ENCODE measurements at places on chromosomes 7 and 10.

DNA sequence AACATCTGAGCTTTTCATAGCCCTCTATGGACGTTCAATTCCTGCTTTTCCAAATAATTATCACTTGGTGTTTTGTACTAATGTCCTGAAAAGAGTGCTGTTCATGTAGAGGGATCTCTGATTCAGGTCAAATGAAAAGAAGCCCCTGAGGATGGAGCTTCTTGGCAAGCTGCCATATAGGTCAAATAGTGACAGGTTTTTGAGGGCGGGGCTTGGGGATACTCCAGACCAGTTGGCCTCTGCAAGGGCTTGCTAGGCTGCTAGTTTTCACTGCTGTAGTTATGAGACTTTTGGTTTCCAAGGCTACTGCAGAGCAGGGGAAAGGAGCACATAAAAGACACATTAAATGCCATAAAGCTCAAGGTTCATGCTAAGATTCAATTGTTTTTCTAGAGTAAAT is 257.2 kb upstream of the CACNA2D1 start:
- no peaks in the 10 kb centered on the region for H3K36me3 ChIP-seq
- no peak for DNase-seq
- no peaks in the 10 kb centered on the region for H3K4me1 ChIP-seq
- H3K27ac ChIP-seq: no peak overlapping the region

- peaks cover 38% of the 10 kb centered on the region for H3K36me3 ChIP-seq
- H3K4me3 ChIP-seq: peak within 1 kb of the TSS; percentile 81
- DNase-seq: peak; percentile 95
- peaks cover 63% of the 10 kb centered on the region for H3K4me1 ChIP-seq
- no peaks in the 10 kb centered on the region for H3K27me3 ChIP-seq
Observed at GRCh38 chr7:48089046-48090003, at the start of gene UPP1. TSS of gene UPP1 (plus strand) at chr7:48089265. CDS start at chr7:48094784, 5,519 bp downstream.

DNA sequence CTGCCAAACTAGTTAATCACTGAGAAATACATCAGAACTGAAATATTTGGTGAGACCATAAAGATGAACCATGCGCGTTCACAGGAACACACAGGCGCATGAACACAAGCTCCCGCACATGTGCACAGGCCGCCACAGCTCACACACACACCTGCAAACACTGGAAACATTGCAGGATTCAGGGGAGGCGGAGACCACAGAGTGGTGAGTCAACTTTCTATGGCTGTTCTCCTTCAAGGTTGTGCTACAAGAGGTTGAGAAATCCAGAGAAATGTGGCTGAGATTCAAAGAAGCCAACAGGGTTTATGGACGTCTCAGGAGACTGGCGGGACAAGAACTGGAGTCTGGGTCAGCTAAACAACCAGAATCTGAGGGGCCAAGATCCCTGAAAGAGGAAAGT is 17.8 kb downstream of the ESYT2 start:
- H3K4me1 ChIP-seq: peaks cover 75% of the 10 kb centered on the region
- H3K36me3 ChIP-seq: peaks cover 49% of the 10 kb centered on the region
- DNase-seq: peak; percentile 85

GRCh38 chr10:86699991-86700840 is 31.9 kb downstream of the LDB3 start:
- H3K36me3 ChIP-seq: no peaks in the 10 kb centered on the region
- no peak overlapping the region for H3K27ac ChIP-seq
- H3K4me3 ChIP-seq: no peak overlapping the region
- no peaks in the 10 kb centered on the region for H3K27me3 ChIP-seq
- no peaks in the 10 kb centered on the region for H3K4me1 ChIP-seq

GRCh38 chr10:110207011-110207804 is at the start of gene MXI1:
TSS of gene MXI1 (plus strand) at chr10:110207605. CDS start at chr10:110207809, 204 bp downstream.
- H3K4me1 ChIP-seq: peaks cover 23% of the 10 kb centered on the region
- no peaks in the 10 kb centered on the region for H3K27me3 ChIP-seq
- H3K4me3 ChIP-seq: peak within 1 kb of the TSS; percentile 86
- peak within 1 kb of the TSS; percentile 89 for H3K27ac ChIP-seq

DNA sequence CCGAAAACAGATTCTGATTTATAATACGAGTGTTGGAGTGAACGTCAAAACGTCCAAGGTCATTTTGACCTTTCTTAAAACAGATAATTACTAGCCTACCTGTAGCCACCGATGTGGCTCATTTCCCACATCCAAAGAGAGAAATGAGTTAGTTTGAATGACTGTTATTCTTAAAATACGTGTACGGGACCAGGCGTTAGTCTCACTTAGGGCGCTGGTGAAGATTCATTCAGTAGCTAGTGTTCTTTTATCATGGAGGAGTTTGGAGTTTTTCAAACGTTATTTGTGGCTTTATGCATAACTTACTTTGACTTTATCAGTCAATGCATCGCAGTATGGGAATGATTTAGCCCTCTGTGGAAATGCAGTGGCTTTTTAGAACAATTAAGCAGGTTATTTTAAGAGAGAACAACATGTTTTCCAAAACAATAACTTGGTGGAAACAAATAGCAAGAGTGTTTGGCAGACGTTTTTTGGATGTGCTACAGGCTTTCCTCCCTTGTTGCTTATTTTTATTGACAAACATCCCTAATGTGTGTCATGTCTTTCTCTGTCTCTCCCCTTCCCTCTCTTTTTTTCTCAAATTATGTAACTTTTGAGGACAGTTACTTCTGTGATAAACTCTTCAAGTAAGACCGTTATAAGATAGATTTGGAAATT is 1.6 kb downstream of the BICC1 start:
- H3K27ac ChIP-seq: no peak overlapping the region
- H3K36me3 ChIP-seq: no peaks in the 10 kb centered on the region
- peaks cover 44% of the 10 kb centered on the region for H3K27me3 ChIP-seq
- peaks cover 10% of the 10 kb centered on the region for H3K4me1 ChIP-seq

DNA sequence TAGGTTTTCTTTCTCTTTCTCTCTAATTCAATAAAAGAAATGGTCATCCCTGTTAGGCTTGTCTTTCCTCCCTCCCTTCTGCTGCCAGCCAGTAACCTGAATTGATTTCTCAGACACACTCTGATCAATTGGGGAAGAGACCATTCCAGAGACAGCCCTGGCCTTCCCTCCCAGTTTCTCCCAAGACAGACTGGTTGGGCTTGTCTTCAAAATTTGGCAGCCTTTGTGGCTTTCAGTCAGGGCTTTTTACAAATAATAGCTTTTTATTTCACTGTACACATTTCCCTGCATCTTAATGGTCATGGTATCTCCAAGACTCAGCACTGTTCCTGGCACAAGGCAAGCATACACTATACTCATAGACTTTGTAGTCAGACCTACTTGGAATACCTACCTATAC is 33.9 kb downstream of the BCAP29 start:
- no peaks in the 10 kb centered on the region for H3K27me3 ChIP-seq
- no peaks in the 10 kb centered on the region for H3K4me1 ChIP-seq
- H3K27ac ChIP-seq: no peak overlapping the region
- no peak overlapping the region for H3K4me3 ChIP-seq
- DNase-seq: no peak
- H3K36me3 ChIP-seq: peaks cover 16% of the 10 kb centered on the region

DNA sequence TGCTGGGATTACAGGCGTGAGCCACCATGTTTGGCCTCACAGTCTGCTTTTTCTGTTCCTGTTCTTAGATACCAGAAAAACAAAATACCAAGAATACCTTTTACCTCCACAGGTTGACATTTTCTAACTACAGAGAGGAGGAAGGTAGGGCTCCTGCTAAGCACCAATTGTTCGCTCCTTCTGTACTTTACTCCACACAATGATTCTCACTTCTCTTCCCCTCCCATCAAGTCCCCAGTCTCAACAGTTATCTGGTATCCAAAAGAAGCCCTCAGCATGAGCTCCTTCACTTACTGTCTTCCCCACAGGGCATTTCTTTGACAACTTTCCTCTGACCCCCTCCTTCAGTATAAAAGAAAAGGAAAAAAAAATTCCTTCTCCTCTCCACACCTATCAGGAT is 47.7 kb upstream of the ZNF800 start:
- H3K27ac ChIP-seq: no peak overlapping the region
- H3K4me3 ChIP-seq: no peak overlapping the region
- no peaks in the 10 kb centered on the region for H3K4me1 ChIP-seq
- H3K27me3 ChIP-seq: peaks cover 4% of the 10 kb centered on the region

GRCh38 chr7:41940760-41941343 is 238.0 kb upstream of the INHBA start:
- no peaks in the 10 kb centered on the region for H3K36me3 ChIP-seq
- no peak overlapping the region for H3K27ac ChIP-seq
- H3K4me1 ChIP-seq: peaks cover 6% of the 10 kb centered on the region
- no peak overlapping the region for H3K4me3 ChIP-seq
- peaks cover 39% of the 10 kb centered on the region for H3K27me3 ChIP-seq

- H3K4me3 ChIP-seq: no peak overlapping the region
- no peak overlapping the region for H3K27ac ChIP-seq
Observed at GRCh38 chr10:112509558-112510291, 62.7 kb downstream of the VTI1A start.

GRCh38 chr7:112185005-112185834 is 21.0 kb downstream of the DOCK4 start:
- H3K27me3 ChIP-seq: peaks cover 7% of the 10 kb centered on the region
- H3K4me3 ChIP-seq: no peak overlapping the region
- DNase-seq: no peak

DNA sequence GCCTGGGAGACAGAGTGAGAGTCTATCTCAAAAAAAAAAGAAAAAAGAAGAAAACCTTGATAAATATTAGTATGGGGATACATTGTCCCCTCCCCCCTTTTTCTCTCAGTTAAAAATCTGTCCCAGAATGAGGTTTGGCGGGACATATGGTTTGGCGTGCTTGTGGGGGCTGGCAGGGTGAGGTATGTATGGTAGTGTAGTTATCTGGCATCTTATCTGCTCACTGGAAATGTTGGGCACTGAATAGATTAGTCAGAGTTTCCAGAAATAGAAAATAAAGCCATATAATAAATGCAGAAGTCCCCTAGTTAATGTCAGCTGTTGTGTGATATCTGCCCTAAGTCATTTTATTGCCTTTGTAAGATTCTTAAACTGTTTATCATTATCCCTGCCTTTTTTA is 397.5 kb upstream of the GALNT17 start:
- H3K36me3 ChIP-seq: no peaks in the 10 kb centered on the region
- no peak overlapping the region for H3K27ac ChIP-seq
- H3K27me3 ChIP-seq: no peaks in the 10 kb centered on the region
- H3K4me1 ChIP-seq: peaks cover 17% of the 10 kb centered on the region

DNA sequence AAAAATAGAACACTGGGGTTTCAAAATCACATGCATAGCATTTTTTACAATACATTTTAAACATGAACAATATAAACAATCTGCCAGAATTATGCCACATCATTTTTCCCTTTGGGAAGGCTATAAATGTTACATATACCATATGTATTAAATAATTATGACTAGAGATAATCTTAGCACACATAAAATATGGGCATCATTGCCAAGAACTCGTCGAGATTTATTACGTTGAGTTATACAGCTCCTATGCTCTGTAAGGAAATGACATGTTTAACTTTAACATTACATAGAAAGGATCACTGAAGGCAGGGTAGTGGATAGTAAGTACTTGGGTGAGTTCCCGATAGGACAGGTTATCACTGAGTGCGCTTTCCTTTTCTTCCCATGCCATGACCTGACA is 267.8 kb downstream of the PARD3 start:
- H3K27ac ChIP-seq: no peak overlapping the region
- no peaks in the 10 kb centered on the region for H3K36me3 ChIP-seq
- peaks cover 2% of the 10 kb centered on the region for H3K27me3 ChIP-seq
- H3K4me1 ChIP-seq: no peaks in the 10 kb centered on the region
- no peak overlapping the region for H3K4me3 ChIP-seq

DNA sequence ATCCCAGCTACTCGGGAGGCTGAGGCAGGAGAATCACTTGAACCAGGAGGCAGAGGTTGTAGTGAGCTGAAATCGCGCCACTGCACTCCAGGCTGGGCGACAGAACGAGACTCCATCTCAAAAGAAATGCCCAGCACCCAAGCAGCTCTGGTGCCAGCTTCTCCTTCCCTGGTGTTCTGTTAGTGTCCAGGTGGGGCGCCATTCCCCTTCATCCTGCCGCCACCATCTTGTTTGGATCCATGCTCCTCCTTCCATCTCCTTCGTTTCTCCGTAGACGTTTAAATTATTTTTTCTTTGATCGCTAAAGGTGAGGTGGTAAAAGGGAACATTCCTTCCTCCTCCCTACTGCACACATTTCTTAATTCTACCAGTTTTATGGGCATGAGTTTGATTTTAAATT is 30.3 kb downstream of the PROSER2 start:
- no peak overlapping the region for H3K27ac ChIP-seq
- DNase-seq: peak; percentile 18
- H3K27me3 ChIP-seq: peaks cover 4% of the 10 kb centered on the region
- no peak overlapping the region for H3K4me3 ChIP-seq

DNA sequence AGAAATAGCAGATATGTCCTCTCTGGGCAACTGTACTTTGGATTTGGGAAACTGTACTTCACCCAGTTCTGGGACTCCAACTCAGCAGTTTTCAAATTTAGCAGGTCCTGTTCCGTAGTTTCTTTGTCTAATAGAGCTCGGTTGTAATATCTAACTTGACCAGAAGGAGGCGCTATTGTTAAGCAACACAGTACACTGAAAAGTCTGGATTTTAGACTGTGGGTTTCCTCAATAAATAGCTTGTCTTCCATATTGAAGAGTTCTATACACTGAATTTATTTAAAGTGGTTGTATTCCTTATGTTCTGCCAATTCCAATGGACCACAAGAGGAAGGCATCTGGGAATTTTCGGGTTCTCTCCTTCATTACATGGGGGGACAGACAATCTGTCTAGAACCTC is 39.8 kb downstream of the ELFN1 start:
- no peaks in the 10 kb centered on the region for H3K27me3 ChIP-seq
- H3K27ac ChIP-seq: no peak overlapping the region
- H3K4me3 ChIP-seq: no peak overlapping the region
- H3K36me3 ChIP-seq: no peaks in the 10 kb centered on the region
- DNase-seq: no peak

GRCh38 chr10:111360260-111360925 is 283.6 kb downstream of the ADRA2A start:
- no peaks in the 10 kb centered on the region for H3K4me1 ChIP-seq
- peaks cover 10% of the 10 kb centered on the region for H3K27me3 ChIP-seq
- no peak overlapping the region for H3K4me3 ChIP-seq
- no peak overlapping the region for H3K27ac ChIP-seq
- DNase-seq: peak; percentile 20

DNA sequence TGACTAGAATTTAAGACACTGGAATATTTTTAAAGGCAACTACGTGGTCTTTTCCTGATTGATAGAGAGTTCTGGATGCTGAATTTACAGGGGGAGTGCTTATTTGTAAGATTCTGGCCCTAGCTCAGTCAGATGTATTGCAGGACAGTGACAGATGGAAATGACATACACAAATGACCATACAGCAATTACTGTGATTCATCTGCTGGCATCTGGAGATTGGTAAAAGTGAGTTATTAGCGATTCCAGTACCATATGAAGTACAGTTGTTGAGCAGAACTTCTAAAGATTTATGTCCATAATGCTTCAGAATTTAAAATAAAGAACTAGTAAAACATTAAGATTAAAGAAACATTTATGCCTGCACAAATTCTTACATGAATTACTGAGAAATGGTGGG is 243.2 kb downstream of the CRPPA start:
- no peak overlapping the region for H3K4me3 ChIP-seq
- no peak overlapping the region for H3K27ac ChIP-seq
- H3K27me3 ChIP-seq: no peaks in the 10 kb centered on the region
- DNase-seq: no peak
- no peaks in the 10 kb centered on the region for H3K4me1 ChIP-seq
- H3K36me3 ChIP-seq: no peaks in the 10 kb centered on the region

- peaks cover 7% of the 10 kb centered on the region for H3K36me3 ChIP-seq
- H3K4me1 ChIP-seq: peaks cover 41% of the 10 kb centered on the region
- H3K27ac ChIP-seq: peak overlapping the region; percentile 10
- H3K4me3 ChIP-seq: peak overlapping the region; percentile 78
- peak; percentile 43 for DNase-seq
Observed at GRCh38 chr7:102434039-102434486, 688 bp downstream of the ORAI2 start.

GRCh38 chr10:119413093-119413453 is 129.4 kb downstream of the RGS10 start:
- no peak for DNase-seq
- H3K4me1 ChIP-seq: no peaks in the 10 kb centered on the region
- H3K27me3 ChIP-seq: no peaks in the 10 kb centered on the region
- H3K27ac ChIP-seq: no peak overlapping the region
